Right cardiac atrium (tissue), 5 donors: ENCODE measurements at places on chromosomes 16 and 17.
A peak's percentile ranks its signal among the peaks of the same experiment; 100 is the strongest.

DNA sequence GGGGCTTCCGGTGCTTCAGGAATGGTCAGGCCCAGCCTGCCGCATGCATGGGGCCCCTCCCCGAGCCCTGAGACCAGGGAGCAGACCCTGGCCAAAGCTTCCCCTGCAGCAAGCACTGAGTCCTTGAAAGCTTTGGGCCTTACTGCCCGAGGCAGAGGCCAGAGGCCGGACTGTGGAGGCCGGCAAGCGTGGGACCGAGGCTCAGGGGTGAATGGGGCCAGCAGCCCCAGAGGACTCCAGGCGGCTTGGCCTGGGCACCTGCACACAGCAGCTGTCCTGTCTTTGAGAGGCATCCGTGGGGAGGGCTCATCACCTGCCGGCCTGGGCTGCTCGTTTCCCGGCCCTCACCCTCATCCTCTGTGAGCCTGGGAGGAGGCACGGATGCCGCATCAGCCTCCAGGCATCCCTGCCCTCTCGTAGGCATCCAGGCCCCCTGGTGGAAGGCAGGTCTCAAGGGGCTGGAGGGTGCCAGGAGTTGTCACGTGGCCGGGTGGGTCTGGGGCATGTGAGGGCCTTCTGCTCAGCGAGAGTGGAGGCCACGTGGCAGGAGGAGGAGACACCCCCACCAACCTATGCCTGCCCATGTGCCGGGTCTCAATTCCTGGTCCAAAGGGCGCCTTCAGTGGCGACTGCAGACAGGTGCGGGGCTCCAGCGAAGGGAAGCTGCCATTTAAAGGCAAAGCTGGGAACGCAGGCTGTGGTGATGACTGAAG, 31.4 kb downstream of the CACNA1H start:
- no peak for DNase-seq

- no peak for DNase-seq
These were observed 6.7 kb downstream of the MRPL58 start for GRCh38 chr17:75019146-75019545.

- no peak for DNase-seq
These were observed 642 bp upstream of the NEUROD2 start for GRCh38 chr17:39608142-39608981.

GRCh38 chr17:66789093-66789492, 45.8 kb upstream of the CACNG5 start:
- DNase-seq = no peak

DNA sequence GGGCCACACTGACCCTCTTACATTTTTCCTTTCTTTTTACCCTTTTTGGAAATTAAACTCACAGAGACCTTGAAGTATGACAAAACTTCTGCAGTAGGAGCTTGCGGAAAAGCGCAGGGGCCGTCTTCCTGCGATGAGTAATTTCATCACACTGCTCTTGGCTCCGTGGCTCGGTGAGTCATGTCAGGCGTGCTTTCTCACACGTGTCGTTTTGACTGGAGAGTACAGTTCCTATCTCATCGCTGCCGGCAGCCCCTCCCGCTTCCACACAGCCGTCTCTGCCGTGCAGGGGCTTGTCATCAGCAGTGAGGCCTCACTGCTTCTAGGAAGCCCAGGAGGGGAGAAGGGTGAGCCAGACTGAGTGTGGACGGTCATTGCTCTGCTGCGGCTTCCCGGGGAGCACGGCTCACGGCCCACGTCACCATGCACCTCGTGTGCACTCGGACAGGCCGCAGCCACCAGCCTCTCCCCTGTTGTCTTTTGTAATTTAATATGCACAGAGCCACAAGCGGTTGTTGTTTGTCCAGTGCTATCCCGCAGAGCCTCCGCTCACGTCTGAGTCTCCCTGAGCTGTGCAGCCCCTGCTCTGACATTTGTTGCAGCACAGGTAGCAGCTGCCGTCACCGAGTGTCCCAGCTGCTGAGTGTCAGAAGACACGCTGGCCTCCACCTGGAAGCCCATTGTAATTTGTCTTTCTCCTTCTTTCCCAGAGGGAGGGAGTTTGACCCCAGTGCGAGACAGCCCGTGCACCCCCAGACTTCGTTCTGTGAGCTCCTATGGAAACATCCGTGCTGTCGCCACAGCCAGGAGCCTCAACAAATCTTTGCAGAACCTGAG, 99.4 kb upstream of the CHMP6 start:
- peak; percentile 91 for DNase-seq
